Posterior vena cava (tissue), 2 donors: ENCODE measurements at places on chromosomes 4 and X. TPM values are rescaled to one million over a fixed set of nuclear protein-coding genes. Genes with fewer than 3 reads are reported as not detected.

Gene RHOXF2B
- not detected for total RNA-seq

Gene ZCCHC12
- total RNA-seq: not detected

Gene CXCL11
- total RNA-seq: 0.14 TPM

Gene ZNF674
- 4.6 TPM for total RNA-seq

Gene NDST3
- total RNA-seq: not detected

Gene PHOX2B
- total RNA-seq: not detected

Gene BEND2
- not detected for total RNA-seq

Gene VCX2
- total RNA-seq: not detected

Gene TBC1D9
- total RNA-seq: 16.9 TPM

Gene P2RY10
- not detected for total RNA-seq

Gene PPARGC1A
- total RNA-seq: 20.7 TPM

Gene IL3RA
- 5.4 TPM for total RNA-seq

Gene MAGEC2
- not detected for total RNA-seq

Gene CXorf49
- total RNA-seq: not detected

Gene SLC2A9
- total RNA-seq: 10.3 TPM

Gene ZIC3
- not detected for total RNA-seq

Gene KDR
- 15.1 TPM for total RNA-seq

Gene PHKA1
- 5.6 TPM for total RNA-seq

Gene PDE6B
- 3.7 TPM for total RNA-seq

Gene PSAPL1
- total RNA-seq: not detected

Gene PLAC1
- total RNA-seq: not detected

Gene AMER1
- 5.2 TPM for total RNA-seq

Gene XAGE1A
- total RNA-seq: not detected

Gene HPGD
- 3.2 TPM for total RNA-seq

Gene MAGEA1
- total RNA-seq: not detected

Gene TMSB4X
- total RNA-seq: 3,954 TPM

Gene PFKFB1
- 0.42 TPM for total RNA-seq

Gene SHOX
- not detected for total RNA-seq

Gene ZNF185
- total RNA-seq: 7.9 TPM
